Right lobe of liver (tissue), 6 donors: ENCODE measurements at places on chromosomes 7 and 10. TPM values are rescaled to one million over a fixed set of nuclear protein-coding genes. Genes with fewer than 3 reads are reported as not detected.

- DNase-seq: no peak
Measured at GRCh38 chr7:150511048-150511447, 3.6 kb upstream of the GIMAP7 start.

- DNase-seq: no peak
Measured at GRCh38 chr7:125299003-125299765, 369.6 kb upstream of the POT1 start.

PIK3AP1 gene
- total RNA-seq: 174 TPM

ITGA8 gene
- total RNA-seq: 0.31 TPM

GRCh38 chr7:83005410-83005809, 157.3 kb downstream of the PCLO start:
- DNase-seq: no peak

CPA2 gene
- total RNA-seq: not detected
